Astrocyte of the cerebellum (primary cell): ENCODE measurements at places on chromosomes 4 and X.

DNA sequence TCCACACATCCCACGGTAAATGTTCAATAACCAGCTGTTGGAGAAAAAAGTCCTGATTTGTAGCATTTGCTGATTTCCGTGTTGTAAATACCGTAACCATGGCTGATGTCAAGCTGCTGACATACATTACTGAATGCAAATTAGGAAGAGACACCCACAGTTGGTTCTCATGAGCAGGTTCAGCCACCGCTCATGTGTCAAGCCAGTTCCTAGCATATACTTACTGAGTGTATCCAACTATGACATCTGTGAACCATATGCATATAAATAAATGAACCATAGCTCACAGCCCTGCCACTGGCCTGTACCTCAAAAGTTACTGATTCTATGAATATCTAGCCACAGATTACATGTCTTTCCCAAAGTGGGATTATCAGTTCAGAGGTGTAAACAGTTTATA, 29.5 kb downstream of the FHDC1 start:
- no peak for DNase-seq

GRCh38 chr4:118173126-118173525, 138.8 kb downstream of the NDST3 start:
- no peak for DNase-seq

DNA sequence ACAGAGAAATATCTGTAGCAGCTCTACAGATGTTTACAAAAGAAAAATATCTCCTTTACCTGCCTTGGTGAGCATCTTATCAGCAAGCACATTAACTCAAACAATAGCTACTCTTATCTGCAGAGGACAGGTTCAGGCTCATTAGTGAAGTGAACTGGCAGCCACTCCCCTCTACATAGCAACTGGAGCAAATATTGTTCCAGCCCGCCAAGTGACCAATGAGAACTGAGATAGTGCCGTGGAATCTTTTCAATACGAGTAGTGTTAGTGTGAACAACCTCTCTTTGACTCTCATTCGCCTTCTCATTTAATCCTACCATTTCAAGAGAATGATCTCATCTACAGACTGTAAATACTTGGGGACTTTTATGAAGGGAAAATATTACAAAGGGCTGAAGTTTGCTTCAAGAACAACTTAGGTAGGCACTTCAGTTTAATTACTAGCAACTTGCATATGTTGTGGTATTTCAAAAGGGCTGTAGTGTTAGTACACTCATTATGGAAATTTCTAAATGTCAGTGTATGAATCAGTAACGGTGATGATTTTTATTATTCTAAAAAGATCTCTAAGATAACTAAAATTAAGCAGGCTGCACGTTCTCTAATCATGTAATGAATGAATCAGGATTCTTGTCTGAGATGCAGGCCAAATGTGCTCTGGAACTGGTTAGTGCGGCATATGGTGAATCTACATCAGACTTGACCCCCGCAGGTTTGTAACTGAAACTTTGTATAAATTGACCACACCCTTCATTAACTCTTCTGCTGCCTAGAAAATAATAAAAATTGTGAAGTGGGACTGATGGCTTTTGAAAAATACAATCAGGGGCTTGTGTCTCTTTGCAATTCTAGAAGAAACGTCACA, 72.4 kb downstream of the PALLD start:
- DNase-seq = no peak

GRCh38 chr4:120839974-120840751, 82.4 kb downstream of the PRDM5 start:
- DNase-seq = no peak

- DNase-seq = peak; percentile 78
Observed at GRCh38 chr4:17103231-17103630, 204.8 kb upstream of the LDB2 start.

GRCh38 chr4:8399298-8399697, 41.2 kb downstream of the ACOX3 start:
- DNase-seq = no peak

GRCh38 chr4:52585379-52585778, 73.7 kb downstream of the USP46 start:
- DNase-seq = no peak

- DNase-seq = no peak
Observed at GRCh38 chr4:71383984-71384383, 45.2 kb downstream of the SLC4A4 start.

- no peak for DNase-seq
Observed at GRCh38 chr4:11201256-11201655, 227.4 kb downstream of the HS3ST1 start.

DNA sequence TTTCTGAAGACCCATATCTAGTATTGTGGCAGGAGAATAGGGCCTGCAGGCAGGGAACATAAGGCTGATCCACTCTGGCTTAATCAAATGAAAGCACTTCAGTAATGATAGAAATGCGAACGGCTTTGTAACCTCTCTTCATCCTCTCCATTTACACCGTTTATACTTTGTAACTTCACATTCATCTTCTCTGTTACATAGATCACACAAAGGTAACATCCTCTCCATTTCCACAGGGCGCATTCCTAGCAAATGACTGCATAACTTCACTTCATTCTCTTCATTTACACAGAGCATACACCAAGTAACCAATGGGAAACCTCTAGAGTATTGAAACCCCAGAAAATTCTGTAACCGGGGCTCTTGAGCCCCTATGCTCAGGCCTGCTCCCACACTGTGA, 65.5 kb upstream of the SLC34A2 start:
- DNase-seq = no peak

DNA sequence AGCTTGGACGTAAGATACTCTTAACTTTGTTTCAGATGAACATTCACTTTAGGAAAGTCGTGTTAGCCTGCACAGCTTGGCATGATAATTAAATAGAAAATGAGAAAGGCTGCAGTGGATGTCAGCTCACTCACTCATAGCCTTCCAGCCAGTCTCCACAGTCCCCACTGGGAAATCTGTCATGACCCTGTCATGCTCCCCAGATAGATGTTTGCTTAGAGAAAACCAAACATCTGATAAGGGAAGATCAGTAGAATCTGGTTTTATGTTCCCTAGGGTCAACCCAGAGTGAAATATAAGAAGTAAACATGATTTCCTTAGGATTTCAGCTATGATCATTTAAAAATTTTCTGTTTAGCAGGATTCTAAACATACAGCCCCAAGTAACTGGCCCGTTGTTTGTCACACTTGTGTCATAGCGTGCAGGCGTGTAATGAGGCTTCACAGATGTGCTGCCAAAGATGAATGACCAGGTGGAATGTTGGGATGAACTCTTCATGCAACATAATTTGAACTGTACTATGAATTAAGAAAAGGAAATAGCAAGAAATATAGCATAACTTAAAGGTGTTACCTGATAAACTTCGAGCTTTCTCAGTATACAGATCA, 180.1 kb downstream of the BANK1 start:
- DNase-seq = no peak

GRCh38 chrX:65587616-65588526, 53.3 kb upstream of the LAS1L start:
- no peak for DNase-seq

DNA sequence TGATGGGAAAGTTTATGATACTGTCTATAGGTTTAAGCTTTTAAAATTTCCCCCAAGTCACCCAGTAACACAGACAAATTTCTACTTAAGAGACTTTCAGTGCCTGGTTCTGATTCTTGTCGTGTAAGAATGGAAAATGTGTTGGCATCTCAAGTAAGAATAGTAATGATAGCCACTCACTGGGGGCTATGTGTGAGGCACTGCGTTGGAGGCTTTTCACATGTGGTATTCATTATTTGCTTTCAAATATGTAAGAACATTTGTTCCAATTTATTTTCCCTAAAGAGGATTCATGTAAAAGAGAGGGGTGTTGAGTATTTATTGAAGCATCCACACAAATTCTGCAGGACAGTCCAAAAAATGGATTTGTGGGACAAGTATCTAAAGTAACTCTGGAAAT, 143.6 kb downstream of the FNIP2 start:
- DNase-seq = no peak

GRCh38 chr4:170030121-170030520, 3.9 kb upstream of the MFAP3L start:
- DNase-seq = no peak

- no peak for DNase-seq
Observed at GRCh38 chr4:7733801-7734650, 205.6 kb downstream of the AFAP1 start.

GRCh38 chr4:141028024-141028529, 105.2 kb downstream of the RNF150 start:
- DNase-seq = peak; percentile 35

DNA sequence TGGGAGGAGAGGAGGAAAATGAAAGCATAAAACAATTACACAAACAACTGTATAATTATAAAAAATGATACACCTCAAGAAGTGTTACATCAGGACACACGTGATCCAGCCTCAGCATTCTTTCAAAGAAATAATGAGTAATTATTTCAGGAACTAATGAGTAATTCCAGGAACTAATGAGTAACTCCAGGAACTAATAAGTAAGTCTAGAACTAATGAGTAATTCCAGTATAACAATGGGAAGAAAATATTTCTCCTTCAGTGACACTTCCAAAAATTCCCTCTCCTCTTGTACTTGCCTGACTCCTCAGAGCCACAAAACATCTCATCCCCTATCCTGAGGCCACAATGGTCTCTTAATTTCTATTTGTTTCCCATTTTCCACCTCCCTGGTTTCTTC, 63.5 kb upstream of the COL25A1 start:
- no peak for DNase-seq

DNA sequence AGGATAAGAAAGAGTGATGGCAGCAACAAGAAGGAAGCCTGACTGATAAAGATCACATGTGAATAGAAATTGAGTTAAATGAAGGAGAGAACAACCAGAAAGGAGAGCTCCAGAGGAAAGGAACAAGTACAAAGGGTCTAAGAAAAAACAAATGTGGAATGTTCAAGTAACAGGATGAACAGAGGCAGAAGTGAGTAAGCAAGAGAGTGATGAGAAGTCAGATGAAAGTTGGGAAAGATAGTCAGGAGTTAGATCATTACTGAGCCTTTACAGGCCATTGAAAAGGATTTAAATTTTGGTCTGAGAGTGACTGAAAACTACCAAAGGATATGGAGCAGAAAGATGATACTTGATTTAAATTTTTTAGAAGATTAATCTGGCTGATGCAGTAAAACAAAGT, 38.1 kb downstream of the NFXL1 start:
- no peak for DNase-seq

DNA sequence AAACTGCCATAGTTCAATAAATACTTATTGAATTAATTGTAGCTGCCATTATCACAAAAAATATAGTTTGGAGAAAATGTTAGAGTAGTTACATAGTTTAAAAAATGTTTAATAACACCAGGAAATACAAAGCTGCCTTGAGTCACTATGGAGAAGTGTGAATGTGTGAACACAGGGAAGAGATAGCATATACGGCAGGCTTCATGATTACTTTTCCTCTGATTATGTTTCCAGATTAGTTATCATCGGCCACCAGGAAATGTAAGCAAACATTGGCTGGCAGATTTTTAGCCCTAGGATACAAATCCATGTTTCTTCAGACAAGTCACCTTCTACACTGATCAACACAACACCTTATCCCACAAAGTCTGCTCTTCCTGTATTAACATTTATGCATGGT, 4.4 kb downstream of the PRDM5 start:
- no peak for DNase-seq

GRCh38 chr4:169557061-169557636, 55.2 kb downstream of the NEK1 start:
- DNase-seq = peak; percentile 23

GRCh38 chrX:97168646-97169045, 284.9 kb downstream of the RPA4 start:
- DNase-seq = no peak

DNA sequence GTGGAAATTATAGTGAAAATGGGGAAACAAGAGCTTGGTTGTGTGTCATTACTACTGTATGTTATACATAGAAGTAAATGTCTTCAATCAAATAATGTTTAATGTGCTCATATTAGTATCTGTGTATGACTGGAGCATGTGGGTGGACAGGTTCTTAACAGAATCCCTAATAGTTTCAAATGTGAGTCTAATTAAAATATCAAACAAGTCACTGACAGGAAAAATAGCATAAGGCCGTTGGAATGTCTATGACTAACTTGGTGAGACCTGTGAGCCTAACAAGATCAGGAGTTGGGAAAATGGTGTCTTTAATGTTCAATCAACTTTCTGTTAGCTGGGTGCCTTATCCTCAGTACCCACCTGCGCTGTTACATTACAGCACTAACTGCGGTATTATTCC, 6.2 kb upstream of the CXCL3 start:
- no peak for DNase-seq

DNA sequence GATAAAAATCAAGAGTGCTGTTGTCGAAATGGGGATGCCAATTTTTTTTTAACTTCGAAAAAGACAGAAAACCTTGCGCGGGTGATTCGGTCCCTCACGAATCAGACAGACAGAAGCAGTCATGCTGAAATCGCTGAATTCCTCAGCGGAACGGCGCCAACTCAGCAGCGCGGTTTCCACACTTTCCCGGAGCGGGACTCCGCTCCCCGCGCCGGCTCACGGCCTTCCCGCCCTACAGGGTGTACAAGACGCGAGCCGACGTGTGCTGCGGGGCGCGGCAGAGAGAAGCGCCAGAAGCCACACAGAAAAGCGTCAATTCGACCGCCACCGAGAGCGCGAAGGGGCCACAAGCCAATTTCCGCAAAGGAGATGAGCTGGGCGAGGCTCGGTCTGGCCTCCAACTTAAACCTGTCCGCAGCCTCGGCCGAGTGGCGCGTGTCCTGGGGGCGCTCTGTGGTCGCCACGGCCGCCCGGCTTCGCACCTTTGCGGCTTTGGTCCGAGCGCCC, 1.3 kb downstream of the NEXMIF start:
- DNase-seq = no peak

DNA sequence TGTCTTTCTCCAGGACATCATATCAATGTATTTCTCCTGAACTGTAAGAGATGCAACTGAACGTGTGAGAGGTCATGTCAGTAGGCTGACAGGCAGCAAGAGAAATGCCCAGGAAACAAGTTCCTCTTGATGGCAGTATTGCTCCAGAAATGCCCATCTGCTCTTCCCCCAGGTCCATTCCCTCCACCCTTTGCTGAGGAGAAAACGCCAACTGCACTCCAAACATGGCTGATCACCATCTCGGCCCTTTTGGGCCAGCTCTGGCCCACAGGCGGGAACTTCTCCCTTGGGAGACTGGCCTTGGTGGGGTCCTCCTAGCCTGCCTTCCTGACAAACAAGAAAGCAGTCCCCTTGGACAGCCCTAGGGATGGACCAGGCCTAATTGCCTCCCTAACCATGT, 276.5 kb upstream of the AGTR2 start:
- no peak for DNase-seq

- DNase-seq = no peak
Observed at GRCh38 chr4:108370291-108371141, 201.8 kb upstream of the LEF1 start.

DNA sequence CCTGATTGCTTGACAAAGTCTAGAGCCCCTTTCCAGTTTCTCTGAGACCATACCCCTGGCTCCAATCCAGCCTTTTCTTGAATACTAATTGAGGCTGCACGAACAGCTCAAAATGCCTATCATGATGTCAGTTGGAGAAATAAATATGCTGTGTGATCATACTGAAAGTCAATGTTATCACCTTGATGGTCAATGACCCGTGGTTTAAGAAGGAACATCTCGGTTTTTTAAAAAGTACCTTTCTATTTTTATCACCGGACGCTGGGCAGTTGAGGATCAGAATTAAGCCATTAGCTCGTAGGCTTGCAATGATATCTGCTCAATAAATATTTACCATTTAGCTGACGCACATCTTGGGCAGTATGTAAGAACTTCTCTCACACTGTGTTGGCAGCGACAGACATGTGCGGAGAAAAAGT, 852 bp upstream of the WDR44 start:
- DNase-seq = no peak

GRCh38 chr4:109462297-109462696, 28.7 kb downstream of the SEC24B start:
- no peak for DNase-seq
